Left renal cortex interstitium (tissue), 4 donors: ENCODE measurements at places on chromosomes 4 and X.

GRCh38 chr4:8070736-8071718, 87.6 kb downstream of the ABLIM2 start:
- no peak for DNase-seq

DNA sequence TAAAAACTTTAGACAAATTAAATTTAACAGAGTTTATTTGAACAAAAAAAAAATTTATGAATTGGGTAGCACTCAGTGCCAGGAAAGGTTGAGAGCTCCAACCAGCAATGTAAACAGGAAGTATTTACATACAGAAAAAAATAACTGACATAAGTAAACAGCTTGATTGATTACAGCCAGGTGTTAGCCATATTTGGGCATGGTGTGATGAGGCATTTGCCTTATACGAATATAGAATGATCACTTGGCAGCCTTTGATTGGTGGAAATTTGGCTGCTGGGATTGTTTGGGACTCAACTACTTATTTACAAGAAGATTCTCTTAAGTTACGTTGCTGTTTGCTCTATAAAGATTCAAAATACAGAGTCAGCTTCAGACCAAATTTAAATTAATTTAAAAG, 172.0 kb downstream of the ADAM29 start:
- DNase-seq = no peak

DNA sequence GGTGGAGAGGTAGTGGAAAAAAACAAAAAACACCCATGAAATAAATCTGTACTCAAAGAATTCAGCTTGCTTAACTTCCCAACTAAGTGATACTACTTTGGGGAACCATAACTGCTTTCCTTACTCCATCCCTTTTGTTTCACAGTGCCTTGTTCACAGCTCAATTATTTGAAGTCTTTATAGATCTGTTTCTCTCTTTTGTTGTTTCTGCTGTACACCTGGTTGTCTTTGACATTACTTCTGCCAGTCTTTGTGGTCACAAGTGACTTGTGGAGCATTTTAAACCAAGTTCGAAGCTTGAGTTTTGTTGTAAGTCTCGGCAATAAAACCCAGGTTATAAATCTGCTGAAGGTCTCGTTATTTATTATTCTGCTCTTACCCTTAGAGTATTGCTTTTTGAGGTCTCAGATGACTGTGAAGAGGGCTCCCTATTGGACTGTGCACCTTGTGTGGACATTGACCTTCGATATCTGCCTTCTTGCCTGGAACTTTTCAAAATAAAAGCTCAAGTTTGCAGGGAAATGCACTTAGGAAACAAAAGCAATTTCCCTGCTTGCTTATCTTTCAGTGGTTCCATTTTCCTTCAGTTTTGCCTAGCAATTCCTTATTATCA, 59.8 kb downstream of the ANK2 start:
- no peak for DNase-seq

DNA sequence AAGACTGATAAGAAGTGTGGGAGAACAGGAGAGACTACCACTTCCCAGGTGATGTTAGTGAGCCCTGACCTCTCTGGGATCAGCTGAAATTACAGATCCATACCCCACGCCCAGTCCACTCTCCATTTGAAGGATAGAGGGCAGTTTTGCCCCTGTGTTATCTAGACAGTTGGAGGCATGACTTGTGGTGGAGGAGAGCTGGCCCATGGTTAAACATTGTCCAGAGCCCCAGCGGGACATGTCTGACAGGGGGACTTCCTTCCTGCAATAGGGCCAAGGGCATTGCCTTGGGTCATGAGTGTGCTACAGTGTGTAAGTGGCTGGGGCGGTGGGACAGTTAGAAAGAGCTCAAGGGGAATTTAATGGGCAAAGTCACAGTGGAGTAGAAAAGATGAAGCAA, 181.1 kb downstream of the MID1IP1 start:
- DNase-seq = no peak

DNA sequence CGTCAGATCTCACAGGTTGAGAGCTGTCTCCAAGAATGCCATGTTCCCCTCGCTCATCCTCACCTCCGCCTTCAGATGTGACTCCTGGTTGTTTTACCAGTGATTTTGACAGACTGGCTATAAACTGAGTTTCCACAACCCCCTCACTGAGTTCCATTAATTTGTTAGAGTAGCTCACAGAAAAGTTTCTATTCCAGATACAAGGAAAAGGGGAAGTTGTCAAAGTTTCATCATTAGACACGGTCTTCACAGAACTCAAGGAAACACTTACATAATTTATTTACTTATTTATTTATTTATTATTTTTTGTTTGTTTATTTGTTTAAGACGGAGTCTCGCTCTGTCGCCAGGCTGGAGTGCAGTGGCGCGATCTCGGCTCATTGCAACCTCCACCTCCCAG, 55.7 kb upstream of the IQSEC2 start:
- DNase-seq = no peak

DNA sequence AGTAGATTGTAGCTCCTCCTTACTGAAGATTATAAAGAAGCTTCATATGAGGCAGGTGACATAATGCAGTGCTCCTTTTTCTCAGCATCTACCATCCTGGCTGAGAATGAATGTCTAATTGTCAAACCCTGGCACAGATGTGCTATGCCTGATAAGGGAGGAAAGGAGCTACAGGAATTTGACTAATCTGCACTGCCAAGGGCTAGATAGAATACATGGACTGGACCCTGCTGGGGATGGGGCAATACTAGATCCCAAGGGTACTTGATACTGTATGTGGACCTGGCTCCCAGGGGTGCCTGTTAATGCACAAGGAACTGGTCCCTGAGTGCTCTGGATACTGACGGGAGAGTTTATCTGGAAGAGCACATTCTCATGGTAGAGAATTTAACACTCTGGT, 362.2 kb upstream of the EMCN start:
- DNase-seq = no peak
